Dermis microvascular lymphatic vessel endothelial cell (primary cell): ENCODE measurements at places on chromosomes 3 and 15. TPM values are rescaled to one million over a fixed set of nuclear protein-coding genes. Genes with fewer than 3 reads are reported as not detected.

DNA sequence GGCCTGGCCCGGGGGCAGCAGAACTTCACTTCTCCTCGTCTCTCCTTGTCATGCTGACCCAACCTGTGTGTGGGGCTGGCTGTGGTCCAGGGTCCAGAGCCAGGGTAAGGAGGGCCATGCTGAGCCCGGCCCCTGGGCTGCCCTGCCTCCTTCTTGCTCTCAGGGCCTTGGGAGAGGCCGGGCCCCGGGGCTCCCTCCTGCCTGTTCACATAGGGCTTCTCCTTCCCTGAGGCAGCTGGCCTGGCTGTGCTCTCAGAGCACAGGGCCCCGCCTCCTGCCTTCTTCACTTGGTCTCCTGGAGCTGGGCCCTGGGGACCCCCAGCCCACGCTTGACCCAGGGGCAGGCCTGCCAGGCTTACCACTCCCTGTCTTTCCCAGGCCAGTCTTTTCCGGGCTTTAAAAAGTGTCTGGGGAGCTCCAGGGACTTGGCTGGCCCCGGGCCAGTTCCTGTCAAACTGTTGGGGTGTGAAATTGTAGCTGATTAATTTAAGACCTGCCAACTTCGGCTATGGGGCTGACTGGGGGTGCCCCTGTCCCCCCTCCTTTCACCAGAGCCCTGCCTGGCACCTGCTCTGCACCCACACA lies 11.8 kb downstream of the PLXNA1 start:
- DNase-seq, result no peak

GRCh38 chr3:129829640-129830039 lies 63.9 kb downstream of the TMCC1 start:
- DNase-seq, result peak; percentile 88

- DNase-seq, result no peak
Observed at GRCh38 chr3:113628316-113628715, 68.1 kb downstream of the USF3 start.

DNA sequence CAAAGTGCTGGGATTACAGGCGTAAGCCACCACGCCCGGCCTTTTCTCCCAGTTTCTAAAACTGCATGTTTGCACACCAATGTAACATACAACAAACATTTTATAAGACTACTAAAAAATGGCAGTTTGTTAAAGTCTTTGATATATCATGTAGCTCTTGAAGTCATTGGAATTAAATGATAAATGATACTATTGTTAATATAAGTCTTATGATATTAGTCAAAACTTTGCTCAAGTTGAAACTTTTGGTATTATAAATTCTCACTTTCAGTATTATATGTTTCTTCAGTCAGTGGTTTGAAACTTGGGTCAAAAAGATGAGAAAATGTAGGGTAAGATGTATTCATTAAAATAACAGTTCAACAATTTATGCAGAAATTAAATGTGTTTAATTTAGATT lies 117.6 kb upstream of the TBL1XR1 start:
- DNase-seq, result no peak

DPPA2 gene
- total RNA-seq, result not detected in 2 replicates

DNA sequence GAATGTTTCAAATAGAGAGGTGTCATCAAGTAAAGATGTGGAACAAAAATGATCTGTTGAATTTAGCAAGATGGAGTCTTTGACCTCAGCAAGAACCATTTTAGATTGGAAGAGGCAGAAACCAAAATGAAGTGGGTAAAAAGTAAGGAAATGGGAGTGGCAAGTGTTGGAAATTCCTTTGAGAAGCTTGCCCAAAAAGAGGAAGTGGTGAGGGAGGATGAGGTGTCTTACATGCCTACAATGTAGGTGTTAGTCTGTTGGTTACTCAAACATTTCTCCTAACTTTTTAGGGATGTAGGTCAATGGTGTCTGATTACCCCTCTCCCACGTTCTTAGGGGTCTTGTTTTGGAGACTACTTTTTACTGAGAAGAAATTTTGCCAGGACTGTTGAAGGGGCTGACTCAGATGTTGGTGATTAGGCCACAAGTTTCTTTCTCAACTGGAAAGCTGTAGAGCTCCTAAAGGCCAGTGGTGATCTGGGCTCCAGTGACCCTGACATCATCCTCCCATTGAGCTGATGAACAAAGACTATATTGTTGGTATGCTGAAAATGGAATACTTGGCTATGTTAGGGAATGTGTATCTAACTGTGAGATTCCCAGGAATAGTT lies 5.1 kb downstream of the PPP2R3A start:
- no peak for DNase-seq

DNA sequence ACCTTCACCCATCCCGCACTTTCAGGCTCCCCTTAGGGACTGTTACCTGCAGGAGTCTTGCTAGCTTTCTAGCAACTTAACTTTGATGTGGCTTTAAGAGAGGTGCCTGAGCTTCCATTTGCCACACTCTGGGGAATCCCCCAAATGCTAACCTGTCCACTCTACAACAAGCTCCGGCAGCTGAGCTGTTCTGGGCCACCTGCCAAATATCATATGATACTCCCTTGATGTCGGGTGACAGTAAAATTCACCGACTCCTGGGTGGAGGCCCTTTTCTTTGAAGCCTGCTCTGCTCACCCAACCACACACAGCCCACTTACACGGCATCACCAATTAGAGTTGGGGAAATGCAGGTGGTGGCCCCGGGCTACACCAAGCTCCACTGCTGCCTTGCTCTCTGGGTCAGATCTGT lies 38.0 kb upstream of the XCR1 start:
- peak; percentile 5 for DNase-seq

ARL8B gene
- total RNA-seq, result 43.5 and 58.0 TPM in 2 replicates

CADM2 gene
- total RNA-seq, result not detected in 2 replicates

HTR3E gene
- total RNA-seq, result not detected in 2 replicates

DNA sequence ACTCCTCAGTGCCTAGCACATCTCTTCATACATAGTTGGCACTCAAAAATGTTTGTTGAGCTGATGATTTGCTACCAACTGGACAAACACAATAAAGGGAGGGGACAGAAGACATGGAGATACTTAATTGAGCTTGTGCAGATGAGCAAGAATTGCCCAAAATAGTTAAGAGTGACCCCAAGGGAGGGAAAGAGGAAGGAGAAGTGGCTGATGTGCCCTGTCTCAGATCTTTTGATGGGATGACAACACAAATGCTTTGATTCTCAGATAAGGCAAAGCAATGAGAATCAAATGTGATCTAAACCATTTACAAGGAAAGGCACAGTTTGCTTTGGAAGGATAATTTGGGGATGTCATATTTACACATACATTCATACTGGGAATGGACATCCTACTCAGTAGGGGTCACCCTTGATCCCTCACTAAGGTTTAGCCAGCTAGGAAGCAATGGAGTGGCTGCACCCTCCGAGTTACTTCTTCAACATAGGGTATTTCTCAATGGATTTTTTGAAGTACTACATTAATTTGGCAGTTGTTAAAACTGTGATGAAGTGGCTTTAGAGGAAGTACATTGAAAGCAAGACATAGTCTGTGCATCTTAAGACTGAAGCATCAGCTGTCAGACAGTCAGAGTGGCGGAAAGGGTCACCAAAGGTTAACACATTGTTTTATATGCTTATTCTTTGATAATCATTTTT lies 21.9 kb upstream of the SSR3 start:
- DNase-seq, result no peak
